Astrocyte of the spinal cord (primary cell): ENCODE measurements at places on chromosomes 1 and 21.

- no peak for DNase-seq
Observed at GRCh38 chr1:206502812-206503211, 4.5 kb upstream of the RASSF5 start.

- peak; percentile 38 for DNase-seq
Observed at GRCh38 chr1:205700865-205701401, 20.6 kb upstream of the SLC45A3 start.

DNA sequence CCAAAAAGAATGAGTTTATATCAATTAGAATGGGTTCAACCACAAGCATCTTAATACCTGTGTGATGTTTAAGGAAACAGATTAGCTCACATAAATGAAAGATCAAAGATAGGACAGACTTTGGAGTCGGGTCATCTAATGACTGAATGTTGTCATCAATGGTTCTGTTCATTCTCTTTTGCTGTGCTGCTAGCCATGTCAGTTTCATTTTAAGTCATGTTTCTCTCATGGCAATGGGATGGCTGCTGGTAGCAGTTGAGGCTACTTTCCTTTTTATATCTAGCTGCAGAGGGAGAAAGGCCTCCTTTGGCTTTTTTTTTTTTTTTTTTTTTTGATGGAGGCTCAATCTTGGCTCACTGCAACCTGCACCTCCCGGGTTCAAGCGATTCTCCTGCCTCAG lies 86.9 kb upstream of the SPAG17 start:
- no peak for DNase-seq

DNA sequence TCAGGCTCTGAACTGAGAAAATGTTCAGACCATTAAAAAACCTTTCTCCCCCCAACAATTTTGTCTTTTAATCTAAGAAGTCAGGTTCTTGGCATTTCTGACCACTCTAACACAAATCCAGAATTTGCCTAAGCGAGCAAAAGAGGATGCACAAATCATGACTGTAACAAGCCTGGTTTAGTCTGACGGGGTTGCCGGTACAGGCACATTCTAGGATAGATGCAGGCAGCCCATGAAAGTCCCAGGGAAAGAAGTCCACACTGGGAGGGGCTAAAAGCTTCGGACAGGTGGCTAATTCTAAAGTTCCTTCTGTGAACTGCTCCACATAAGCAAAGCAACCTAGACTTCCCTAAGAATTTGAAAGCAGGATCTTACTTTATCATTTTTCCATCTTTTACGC lies 48.0 kb upstream of the KCNE1 start:
- no peak for DNase-seq

DNA sequence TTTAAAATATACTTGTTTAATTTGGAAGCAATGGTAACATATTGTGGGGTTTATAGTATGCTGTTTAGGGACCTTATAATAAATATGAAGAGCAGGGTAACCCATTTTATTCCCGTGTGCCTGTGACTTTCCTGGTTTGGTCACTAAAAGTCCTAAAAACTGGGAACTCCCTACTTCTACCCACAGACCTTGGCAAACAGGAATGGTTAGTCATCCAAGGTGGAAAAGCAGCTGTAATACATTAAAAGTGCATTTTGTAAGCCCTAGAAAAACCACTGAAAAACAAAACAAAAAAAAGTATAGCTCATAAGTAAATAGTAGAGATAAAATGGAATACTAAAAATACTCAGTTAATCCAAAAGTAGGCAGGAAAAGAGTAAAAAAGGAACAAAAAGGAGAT lies 538.9 kb downstream of the LMO4 start:
- DNase-seq: peak; percentile 23

- no peak for DNase-seq
Observed at GRCh38 chr1:175808999-175809398, 65.6 kb upstream of the TNR start.

DNA sequence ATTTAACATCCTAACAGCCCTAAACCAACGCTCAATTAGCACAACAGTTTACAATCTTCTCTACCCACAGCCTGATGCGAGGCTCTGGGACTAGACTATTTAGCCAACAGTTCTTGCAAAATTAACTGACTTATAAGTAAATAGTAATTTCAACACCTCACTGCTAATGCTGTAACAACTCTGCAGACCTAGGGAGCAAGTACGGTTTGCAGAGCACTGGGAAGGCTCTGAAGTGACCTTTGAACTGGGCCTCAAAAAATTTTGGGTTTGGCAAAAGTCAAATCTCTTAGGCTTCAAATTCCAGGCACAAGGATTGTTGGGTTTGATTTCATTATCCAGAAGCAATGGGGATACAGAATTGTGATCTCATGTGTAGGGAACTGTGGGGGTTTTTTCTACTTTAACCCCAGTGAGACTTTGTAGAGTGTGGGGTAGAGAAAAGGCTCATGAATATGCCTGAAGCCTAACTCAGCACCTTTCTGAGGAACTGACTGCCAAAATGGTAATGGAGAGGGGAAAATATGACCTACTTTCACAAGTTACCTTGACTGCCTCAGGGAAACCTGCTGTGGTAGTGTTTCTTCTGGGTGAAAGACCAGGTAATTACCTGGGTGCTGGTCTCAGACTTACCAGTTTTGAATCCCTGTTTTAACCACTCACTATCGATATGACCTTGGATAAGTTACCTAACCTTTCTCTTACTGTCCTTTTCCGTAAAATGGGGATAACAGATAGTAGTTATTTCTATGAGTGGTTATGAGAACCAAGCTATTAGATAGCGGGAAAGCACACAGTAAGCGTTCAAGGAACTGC lies 889 bp upstream of the TXLNA start:
- DNase-seq: no peak

- no peak for DNase-seq
Observed at GRCh38 chr1:37883671-37884070, 24.3 kb upstream of the MTF1 start.

GRCh38 chr1:203662821-203663220 lies 36.2 kb downstream of the ATP2B4 start:
- no peak for DNase-seq

DNA sequence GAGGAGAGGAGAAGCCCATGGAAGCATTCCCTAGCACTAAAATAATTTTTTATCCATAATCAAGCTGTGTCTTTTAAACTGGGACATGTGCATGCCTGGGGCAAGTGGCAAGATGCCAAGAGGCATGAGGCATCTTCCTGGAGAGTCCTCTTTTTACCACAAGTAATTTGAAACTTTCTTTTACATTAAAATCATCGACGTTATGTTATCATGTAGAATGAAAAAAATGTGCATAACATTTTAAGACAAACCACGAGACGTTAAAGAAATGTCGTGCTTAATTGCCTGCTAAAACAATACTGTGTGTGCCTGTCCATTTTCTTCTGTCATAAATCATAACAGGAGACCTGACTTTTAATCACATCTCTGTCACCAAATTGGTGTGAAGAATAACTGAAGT lies 1.5 kb downstream of the STYXL2 start:
- peak; percentile 65 for DNase-seq

DNA sequence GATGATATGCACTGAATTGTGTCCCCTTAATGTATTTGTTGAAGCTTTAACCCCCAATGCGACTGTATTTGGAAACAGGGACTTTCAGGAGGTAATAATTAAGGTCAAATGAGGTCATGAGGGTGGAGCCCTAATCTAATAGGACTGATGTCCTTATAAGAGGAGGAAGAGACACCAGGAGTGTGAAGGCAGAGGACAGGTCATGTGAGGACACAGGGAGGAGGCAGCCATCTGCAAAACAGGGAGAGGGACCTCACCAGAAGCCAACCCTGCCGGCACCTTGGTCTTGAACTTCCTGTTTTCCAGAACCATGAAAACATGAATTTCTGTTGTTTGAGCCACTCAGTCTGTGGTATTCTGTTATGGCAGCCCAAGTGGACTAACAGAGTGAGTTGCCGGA lies 15.3 kb downstream of the SYF2 start:
- no peak for DNase-seq

GRCh38 chr1:93419344-93419743 lies 28.6 kb upstream of the FNBP1L start:
- DNase-seq: no peak

DNA sequence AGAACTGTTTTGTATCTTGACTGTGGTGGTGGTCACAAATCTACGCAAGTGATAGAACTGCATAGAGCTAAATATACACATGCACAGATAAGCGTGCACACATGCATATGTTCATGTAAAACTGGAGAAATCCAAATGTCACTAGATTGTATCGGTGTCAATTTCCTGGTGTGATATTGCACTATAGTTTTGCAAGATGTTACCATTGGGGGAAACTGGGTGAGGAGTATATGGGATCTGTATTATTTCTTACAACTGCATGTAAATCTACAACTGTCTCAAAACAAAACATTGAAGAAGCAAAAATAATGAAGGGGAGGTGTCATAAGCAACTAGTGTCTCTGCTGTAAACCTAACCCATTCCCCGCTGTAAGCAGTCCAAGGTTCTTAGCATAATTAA lies 30.2 kb downstream of the FAM163A start:
- DNase-seq: no peak

DNA sequence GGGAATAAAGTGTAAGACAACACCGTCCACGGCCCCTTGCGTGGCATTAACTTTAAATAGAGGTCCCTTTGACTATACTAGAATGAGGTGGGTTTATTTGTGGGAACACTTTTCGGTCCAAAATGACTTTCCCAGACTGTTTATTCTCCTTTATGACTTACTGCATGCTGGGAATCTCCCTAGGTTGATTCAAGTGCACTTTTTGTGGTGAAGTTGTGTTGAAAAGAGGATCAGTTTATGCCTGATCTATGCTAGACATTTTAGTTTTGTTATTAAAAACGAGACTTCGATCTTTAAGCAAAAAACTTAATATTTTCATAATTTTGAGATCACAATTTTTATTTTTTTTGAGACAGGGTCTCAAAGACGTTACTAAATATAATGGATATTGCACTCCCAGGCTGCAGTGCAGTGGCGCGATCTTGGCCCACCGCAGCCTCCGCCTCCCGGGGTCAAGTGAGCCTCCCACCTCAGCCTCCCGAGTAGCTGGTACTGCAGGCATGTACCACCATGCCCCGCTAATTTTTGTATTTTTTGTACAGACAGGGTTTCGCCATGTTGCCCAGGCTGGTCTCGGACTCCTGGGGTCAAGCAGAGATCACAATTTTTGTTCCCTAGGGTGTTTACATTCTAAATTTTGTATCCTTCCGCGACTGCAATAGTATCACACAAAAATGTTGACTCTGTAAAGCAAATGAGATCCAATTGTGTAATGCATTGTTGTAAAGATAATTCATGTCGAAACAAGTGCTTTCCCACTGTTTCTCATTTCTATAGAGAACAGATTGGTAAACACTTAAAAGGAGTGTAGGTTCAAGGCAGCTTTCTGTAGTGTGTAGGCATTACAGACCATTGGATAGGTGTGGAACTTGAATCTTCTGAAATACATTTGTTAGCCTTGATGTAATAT lies 1.6 kb downstream of the CDC42 start:
- DNase-seq: no peak

- DNase-seq: no peak
Observed at GRCh38 chr1:24090736-24091135, 21.2 kb downstream of the MYOM3 start.

GRCh38 chr21:42666023-42666747 lies 12.8 kb downstream of the PDE9A start:
- no peak for DNase-seq

DNA sequence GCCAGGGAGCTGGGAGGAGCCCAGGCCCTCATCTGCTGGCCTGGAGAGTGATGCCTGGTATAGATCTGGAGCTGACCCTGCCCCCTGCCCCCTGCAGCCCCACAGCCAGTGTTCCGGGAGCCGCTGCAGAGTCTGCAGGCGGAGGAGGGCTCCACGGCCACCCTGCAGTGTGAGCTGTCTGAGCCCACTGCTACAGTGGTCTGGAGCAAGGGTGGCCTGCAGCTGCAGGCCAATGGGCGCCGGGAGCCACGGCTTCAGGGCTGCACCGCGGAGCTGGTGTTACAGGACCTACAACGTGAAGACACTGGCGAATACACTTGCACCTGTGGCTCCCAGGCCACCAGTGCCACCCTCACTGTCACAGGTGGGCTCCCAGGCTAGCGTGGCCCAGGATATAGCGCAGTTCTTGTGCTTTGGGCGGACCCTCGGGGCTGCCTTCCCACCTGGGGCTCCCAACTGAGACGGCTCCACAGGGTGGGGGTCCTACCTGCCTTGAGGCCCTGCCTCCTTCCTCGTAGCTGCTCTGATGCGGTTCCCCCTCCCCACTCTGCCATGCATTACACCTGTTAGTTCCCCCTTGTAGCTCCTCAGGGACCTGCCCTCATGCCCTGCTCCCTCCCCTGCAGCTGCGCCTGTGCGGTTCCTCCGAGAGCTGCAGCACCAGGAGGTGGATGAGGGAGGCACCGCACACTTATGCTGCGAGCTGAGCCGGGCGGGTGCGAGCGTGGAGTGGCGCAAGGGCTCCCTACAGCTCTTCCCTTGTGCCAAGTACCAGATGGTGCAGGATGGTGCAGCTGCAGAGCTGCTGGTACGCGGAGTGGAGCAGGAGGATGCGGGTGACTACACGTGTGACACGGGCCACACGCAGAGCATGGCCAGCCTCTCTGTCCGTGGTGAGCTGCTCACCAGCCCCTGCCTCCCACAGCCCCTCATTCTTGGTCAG lies 98.7 kb downstream of the OBSCN start:
- DNase-seq: no peak

DNA sequence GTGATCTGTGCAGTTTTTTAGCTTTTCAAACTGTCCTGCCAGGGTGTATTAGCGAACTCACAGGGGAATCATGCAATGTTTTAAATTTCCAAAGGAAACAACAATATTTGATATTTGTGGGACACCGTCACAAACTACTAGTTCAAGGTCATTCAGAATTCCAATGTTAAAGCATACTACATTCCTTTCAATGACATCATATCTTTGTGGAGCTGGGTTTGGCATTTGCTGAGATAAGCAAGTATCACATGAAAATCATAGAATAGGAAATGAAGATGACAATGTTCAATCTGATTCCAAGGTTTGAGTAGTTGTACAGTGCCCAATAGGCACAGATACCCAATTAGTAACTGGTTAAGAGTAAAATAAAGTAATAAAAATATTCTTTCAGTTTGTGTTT lies 35.6 kb downstream of the NUF2 start:
- DNase-seq: peak; percentile 18

- DNase-seq: no peak
Observed at GRCh38 chr1:38733761-38734160, 125.8 kb downstream of the RRAGC start.

- no peak for DNase-seq
Observed at GRCh38 chr1:69441496-69441895, 126.2 kb upstream of the LRRC7 start.

DNA sequence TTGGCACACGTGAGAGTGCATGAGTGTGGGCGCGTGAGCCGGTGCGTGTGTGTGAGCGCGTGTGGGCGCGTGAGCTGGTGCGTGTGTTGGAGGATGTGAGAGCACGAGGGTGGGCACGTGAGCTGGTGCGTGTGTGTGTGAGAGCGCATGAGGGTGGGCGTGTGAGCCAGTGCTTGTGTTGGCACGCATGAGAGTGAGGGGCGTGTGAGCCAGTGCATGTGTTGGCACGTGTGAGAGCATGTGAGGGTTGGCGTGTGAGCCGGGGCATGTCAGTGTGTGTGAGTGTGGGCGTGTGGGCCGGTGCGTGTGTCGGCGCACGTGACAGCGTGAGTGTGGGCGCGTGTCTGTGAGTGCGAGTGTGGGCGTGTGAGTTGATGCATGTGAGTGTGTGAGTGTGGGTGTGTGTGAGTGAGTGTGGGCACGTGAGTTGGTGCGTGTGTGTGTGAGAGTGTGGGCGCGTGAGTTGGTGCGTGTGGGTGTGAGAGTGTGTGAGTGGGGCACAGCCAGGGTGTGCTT lies 45.7 kb upstream of the ARHGEF16 start:
- DNase-seq: no peak
